ENCODE measurements at places on chromosomes 6 and 20. TPM values are rescaled to one million over a fixed set of nuclear protein-coding genes. Genes with fewer than 3 reads are reported as not detected.

DNA sequence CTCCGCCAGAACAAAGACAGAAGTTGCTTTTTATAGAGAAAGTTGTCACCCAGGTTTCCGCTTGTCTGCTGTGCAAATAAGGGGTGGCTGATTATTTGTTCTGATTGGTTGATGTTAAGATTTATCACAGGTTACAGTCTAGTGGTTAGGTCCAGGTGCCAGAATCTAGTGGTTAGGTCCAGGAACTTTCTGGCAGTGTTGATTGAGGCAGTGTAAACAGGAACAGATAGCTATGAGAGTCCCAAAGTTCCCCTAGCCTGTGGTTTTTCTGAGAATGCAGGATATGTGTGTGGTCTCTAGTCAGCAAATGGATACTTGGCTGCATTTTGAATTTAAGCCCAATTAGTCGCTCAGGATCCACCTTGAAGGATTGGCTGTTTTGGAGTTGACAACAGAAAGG, 148.0 kb downstream of the TMEM200A start:
- H3K4me3 ChIP-seq = no peak overlapping the region
- no peaks in the 10 kb centered on the region for H3K36me3 ChIP-seq
- H3K27me3 ChIP-seq = no peaks in the 10 kb centered on the region
- no peak for DNase-seq
- no peaks in the 10 kb centered on the region for H3K4me1 ChIP-seq
- H3K27ac ChIP-seq = no peak overlapping the region

GRCh38 chr6:30741789-30742315, 635 bp downstream of the FLOT1 start:
- H3K4me1 ChIP-seq = peaks cover 30% of the 10 kb centered on the region
- H3K27ac ChIP-seq = peak overlapping the region; percentile 93
- peaks cover 29% of the 10 kb centered on the region for H3K36me3 ChIP-seq
- no peak for DNase-seq
- peak overlapping the region; percentile 72 for H3K4me3 ChIP-seq
- no peaks in the 10 kb centered on the region for H3K27me3 ChIP-seq

The PPIL6 gene
- total RNA-seq = 31.2 TPM

The AURKA gene
- total RNA-seq = 2.3 TPM

- peaks cover 1% of the 10 kb centered on the region for H3K36me3 ChIP-seq
- no peaks in the 10 kb centered on the region for H3K27me3 ChIP-seq
- DNase-seq = no peak
- no peak overlapping the region for H3K27ac ChIP-seq
These were observed 2.7 kb downstream of the TNFAIP3 start for GRCh38 chr6:137869549-137870307.

GRCh38 chr6:136520517-136520916, 29.7 kb downstream of the MAP7 start:
- peaks cover 18% of the 10 kb centered on the region for H3K4me1 ChIP-seq
- H3K36me3 ChIP-seq = no peaks in the 10 kb centered on the region
- H3K27me3 ChIP-seq = no peaks in the 10 kb centered on the region
- H3K27ac ChIP-seq = no peak overlapping the region

DNA sequence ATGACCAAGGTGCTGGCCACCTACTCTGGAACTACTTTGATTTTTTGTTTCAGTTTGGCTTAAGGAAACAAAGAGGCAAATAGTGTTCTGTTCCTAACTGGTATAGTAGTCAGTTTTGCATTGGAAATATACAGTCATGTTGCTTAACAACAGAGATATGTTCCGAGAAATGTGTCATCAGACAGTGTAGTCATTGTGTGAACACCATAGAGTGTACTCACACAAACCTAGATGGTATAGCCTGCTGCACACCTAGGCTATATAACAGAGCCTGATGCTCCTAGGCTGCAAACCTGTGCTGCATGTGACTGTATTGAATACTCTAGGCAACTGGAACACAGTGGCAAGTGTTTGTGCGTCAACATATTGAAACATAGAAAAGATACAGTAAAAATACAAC, 80.4 kb downstream of the ARID1B start:
- H3K36me3 ChIP-seq = no peaks in the 10 kb centered on the region
- no peak overlapping the region for H3K27ac ChIP-seq
- no peak overlapping the region for H3K4me3 ChIP-seq

DNA sequence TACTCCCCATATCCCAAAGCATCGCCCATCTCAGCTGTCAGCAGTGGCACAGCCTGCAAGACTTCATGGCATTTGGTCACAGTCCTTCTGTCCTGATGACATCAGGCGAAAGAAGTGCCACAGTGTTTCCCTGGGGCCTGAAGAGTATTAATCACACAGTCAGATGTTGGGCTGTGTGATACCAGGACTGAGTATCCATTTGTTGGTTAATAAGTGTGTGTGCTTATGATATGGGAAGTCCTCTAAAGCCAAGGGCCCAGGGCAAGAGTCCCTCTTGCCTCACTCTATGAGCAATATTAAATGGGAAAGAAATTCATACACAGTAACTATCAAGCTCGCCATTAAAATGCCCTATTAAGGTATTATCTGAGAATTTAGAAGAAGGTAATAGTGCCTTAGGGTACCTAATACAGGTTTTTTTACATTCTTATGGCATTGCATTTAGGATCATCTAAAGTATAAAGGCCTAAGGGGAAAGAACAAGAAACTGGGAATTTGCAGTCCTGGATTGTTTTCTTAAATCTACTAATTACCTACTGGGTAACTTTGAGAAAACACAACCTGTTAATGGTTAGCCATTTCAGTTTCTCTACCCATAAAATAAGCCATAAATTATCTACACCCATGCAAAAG, 204.1 kb upstream of the PREP start:
- no peak overlapping the region for H3K4me3 ChIP-seq
- no peaks in the 10 kb centered on the region for H3K27me3 ChIP-seq
- no peaks in the 10 kb centered on the region for H3K36me3 ChIP-seq
- DNase-seq = no peak

- no peaks in the 10 kb centered on the region for H3K36me3 ChIP-seq
- no peak for DNase-seq
- peaks cover 57% of the 10 kb centered on the region for H3K4me1 ChIP-seq
- H3K4me3 ChIP-seq = no peak overlapping the region
- peak overlapping the region; percentile 37 for H3K27ac ChIP-seq
These were observed 10.4 kb downstream of the SERPINB6 start for GRCh38 chr6:2960935-2961334.

The EFCAB8 gene
- not detected for total RNA-seq

DNA sequence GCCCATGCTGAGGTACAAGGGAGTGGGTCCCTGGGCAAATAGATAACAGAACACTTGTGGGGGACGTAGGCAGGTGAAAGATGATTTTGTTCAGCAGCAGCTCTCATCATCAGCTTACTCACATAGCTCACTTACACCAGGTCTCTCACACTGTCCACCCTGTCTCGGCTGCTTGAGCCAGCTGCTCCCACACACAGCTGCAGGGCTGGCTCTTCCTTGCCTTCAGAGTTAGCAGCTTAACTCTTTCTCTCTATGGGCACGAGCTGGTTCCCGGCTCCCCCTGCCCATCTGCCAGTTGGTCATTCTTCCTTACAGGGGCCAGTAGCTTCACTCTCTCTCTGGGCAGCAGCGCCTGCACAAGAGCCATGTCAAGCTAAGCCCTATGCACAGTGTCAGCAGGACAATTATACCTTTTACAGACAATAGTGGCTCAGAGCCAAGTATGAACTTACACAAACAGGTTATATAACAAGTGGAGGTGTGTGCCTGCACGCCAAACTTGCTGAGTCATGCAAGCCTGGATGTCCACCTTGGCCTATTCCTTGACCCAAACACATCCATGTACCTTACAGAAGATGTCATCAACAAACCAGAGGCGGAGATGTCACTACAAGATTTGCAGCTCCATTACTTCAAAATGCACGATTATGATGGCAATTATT, 18.7 kb downstream of the ZNF391 start:
- no peaks in the 10 kb centered on the region for H3K36me3 ChIP-seq
- H3K27me3 ChIP-seq = no peaks in the 10 kb centered on the region
- H3K4me1 ChIP-seq = no peaks in the 10 kb centered on the region
- H3K4me3 ChIP-seq = no peak overlapping the region
- H3K27ac ChIP-seq = no peak overlapping the region
- no peak for DNase-seq

The TP53TG5 gene
- not detected for total RNA-seq

The C20orf144 gene
- total RNA-seq = not detected

- DNase-seq = peak; percentile 6
- no peak overlapping the region for H3K4me3 ChIP-seq
- H3K4me1 ChIP-seq = no peaks in the 10 kb centered on the region
- no peaks in the 10 kb centered on the region for H3K27me3 ChIP-seq
These were observed 263.7 kb upstream of the ARID1B start for GRCh38 chr6:156513504-156513903.

GRCh38 chr20:32235331-32236047, 27.8 kb downstream of the POFUT1 start:
- no peaks in the 10 kb centered on the region for H3K27me3 ChIP-seq
- no peak overlapping the region for H3K4me3 ChIP-seq
- no peak for DNase-seq
- H3K4me1 ChIP-seq = peaks cover 29% of the 10 kb centered on the region
- H3K27ac ChIP-seq = no peak overlapping the region
- H3K36me3 ChIP-seq = peaks cover 29% of the 10 kb centered on the region

DNA sequence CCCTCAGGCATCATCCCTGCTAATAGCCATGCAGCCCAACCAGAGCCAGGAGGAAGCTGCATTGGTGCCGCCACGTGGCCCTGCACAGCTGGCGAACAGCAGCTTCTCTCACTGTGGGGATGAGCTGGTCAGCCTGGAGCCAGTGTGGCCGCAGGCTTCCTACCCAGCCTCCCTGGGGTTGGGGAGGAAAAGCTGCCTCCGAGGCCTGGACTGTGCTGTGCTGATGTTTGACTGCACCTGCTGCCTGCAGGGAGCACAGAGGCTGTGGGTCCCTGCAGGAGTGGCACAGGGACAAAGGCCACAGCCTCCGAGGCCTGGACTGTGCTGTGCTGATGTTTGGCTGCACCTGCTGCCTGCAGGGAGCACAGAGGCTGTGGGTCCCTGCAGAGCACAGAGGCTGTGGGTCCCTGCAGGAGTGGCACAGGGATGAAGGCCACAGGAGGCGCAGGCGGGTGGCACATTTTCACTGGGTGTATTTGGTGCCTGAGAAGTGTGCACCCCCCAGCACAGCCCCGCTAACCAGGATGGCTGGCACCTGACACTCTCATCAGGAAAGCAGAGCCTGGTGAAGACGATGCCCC, 83.9 kb downstream of the DLL1 start:
- H3K4me3 ChIP-seq = no peak overlapping the region
- no peak for DNase-seq
- H3K36me3 ChIP-seq = no peaks in the 10 kb centered on the region
- no peaks in the 10 kb centered on the region for H3K27me3 ChIP-seq
- H3K27ac ChIP-seq = no peak overlapping the region

The MEI4 gene
- total RNA-seq = 3.4 TPM

The CTAGE9 gene
- total RNA-seq = not detected

DNA sequence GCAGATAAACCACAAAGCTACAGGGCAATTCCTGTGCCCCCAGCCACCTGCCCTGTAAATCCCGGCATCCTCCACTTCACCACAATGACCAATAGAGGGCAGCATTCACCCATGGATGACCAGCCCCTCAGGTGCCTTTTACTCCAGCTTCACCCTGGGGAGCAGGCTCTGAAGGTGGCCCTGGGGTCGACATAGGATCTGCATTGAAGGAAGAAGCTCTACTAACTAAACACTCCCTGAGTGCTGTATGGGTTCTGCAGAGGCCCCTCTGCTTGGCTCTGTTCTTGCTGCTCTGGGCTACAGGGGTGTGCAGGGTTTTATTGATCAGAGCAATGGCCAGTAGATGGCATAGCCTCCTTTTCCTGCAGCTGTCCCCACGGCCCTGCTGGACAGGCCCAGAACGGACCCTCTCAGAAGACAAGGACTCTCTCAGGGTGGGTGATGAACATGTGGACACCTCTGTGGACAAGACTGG, 20.3 kb downstream of the CST4 start:
- no peaks in the 10 kb centered on the region for H3K27me3 ChIP-seq
- DNase-seq = peak; percentile 57
- no peak overlapping the region for H3K27ac ChIP-seq
- H3K36me3 ChIP-seq = no peaks in the 10 kb centered on the region

The DNAH8 gene
- total RNA-seq = 0.11 TPM

- no peaks in the 10 kb centered on the region for H3K27me3 ChIP-seq
- H3K36me3 ChIP-seq = no peaks in the 10 kb centered on the region
- H3K27ac ChIP-seq = no peak overlapping the region
These were observed 183.7 kb downstream of the SYNE1 start for GRCh38 chr6:152453421-152453820.

The IL20RA gene
- 8.1 TPM for total RNA-seq

GRCh38 chr20:42276718-42277602, 658.8 kb upstream of the CHD6 start:
- H3K4me1 ChIP-seq = no peaks in the 10 kb centered on the region
- no peak overlapping the region for H3K4me3 ChIP-seq
- no peak overlapping the region for H3K27ac ChIP-seq
- no peaks in the 10 kb centered on the region for H3K27me3 ChIP-seq

The UNC5CL gene
- 0.93 TPM for total RNA-seq

Data from thyroid gland (tissue), 4 donors.